Peyer's patch (tissue), 4 donors: ENCODE measurements at places on chromosomes 6 and 20. TPM values are rescaled to one million over a fixed set of nuclear protein-coding genes. Genes with fewer than 3 reads are reported as not detected.

DNA sequence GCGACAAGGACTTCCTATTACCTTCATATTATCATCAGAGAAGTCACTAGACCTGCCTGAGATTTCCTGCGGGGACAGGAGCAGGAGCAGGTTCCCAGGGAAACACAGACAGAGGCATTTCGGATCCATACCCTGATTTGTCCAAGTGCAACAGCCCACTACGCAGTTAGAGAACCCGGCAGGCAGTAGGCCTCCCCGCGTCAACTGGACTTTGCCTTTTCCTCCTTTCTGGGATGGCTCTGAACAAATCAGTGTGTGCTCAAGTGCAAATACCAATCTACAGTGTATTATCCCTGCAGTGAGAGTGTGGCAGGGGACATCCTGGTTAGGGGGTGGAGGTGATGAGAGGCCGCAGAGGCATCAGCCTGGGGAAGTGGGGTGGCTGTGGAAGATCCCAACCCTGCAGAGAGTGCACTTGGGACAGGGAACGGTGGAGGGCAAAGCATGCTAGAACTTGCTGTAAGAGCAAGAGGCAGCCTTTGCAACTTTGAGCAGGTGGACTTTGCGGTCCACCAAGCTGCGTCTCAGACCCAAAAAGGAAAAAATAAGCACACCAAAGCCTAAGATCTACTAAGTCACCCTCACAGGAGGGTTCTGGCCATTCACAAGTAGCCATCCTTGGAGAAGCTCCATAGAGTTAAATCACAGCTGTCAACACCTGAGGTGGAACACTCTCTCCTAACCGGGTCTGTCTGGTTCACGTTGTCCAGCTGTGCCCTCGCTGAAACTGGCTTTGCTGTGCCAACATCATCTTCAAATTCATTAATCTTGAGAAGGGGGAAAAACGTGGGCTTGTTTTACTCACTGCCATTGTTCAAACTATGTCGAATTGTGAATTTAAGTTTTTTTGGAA, 159.1 kb downstream of the ZDHHC14 start:
- DNase-seq: peak; percentile 69

DNA sequence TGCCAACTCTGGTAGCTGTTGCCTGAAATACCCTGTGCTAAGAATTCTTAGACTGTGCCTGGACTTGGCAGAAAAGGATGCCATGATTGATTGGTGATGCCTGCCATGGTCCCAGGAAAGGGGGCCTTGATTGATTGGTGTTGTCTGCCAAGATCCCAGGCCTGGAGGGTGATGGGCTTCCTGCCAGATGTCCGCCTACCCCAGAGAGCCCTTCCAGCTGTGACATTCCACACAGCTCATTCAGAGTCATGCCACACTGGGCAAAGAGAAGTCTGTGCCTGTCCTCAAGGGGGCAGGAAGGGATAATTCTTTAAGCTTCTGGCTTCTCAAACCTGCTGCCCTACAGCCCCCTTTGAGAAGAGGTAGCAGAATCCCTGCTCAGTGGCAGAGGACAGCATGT, 24.6 kb downstream of the RIMS4 start:
- no peak for DNase-seq

GRCh38 chr6:28682542-28682941, 156.9 kb downstream of the GPX5 start:
- no peak for DNase-seq

DNA sequence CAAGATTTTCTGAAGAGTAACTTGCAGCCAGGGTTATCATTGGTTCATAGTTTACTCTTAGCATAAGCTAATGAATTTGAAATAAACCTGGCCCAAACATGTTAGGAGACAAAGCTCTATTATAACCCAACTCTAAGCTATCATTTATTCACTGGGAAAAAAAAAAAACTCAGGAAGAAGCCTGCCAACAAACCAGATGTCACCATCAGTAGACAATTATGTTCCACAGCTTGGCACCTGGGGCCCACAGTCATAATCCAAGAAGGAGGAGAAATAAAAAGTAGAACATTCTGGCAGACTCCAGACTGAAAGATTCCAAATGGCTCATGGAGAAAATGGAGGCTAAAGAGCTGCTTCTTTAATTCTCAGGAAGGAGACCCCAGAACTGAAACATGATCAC, 100.0 kb upstream of the CNR1 start:
- no peak for DNase-seq

GRCh38 chr6:1328129-1328800, 16.4 kb downstream of the FOXQ1 start:
- no peak for DNase-seq

Gene TRIM31
- 38.2 TPM for total RNA-seq

Gene OLIG3
- total RNA-seq: not detected

- DNase-seq: no peak
Observed at GRCh38 chr20:7161690-7162089, 394.2 kb downstream of the BMP2 start.

Gene FAXC
- total RNA-seq: 6.6 TPM

Gene CBLN4
- not detected for total RNA-seq

GRCh38 chr20:37823296-37823980, 79.5 kb upstream of the VSTM2L start:
- no peak for DNase-seq

DNA sequence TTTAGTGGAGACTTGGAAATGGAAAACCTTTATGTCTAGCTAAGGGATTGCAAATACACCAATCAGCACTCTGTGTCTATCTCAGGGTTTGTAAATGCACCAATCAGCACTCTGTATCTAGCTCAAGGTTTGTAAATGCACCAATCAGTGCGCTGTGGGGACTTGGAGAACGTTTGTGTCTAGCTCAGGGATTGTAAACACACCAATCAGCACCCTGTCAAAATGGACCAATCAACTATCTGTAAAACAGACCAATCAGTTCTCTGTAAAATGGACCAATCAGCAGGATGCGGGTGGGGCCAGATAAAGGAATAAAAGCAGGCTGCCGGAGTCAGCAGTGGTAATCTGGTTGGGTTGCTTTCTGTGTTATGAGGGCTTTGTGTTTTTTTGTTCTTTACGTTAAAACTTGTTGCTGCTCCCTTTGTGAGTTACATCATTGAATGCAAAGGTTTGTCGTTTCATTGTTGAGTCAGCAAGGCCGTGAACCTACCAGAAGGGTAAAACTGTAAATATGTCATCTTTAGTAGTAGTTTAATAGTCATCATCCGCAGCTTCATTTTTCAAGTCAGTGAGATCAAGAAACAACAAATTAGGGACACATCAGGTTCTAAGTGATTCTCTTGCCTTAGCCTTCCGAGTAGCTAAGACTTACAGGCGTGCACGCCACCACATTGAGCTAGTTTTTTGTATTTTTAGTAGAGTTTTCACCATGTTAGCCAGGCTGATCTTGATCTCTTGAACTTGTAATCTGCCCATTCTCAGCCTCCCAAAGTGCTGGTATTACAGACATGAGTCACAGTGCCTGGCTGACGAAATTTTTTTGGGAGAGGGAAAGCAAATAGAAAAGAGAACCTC, 22.7 kb upstream of the NUP153 start:
- DNase-seq: no peak

- no peak for DNase-seq
Observed at GRCh38 chr20:35518955-35519354, 10.5 kb downstream of the C20orf173 start.

GRCh38 chr6:161696801-161697200, 422.9 kb upstream of the AGPAT4 start:
- DNase-seq: no peak

Gene MOXD1
- not detected for total RNA-seq
